Testis (tissue), 5 donors: ENCODE measurements at places on chromosomes 4 and X.
A peak's percentile ranks its signal among the peaks of the same experiment; 100 is the strongest.

DNA sequence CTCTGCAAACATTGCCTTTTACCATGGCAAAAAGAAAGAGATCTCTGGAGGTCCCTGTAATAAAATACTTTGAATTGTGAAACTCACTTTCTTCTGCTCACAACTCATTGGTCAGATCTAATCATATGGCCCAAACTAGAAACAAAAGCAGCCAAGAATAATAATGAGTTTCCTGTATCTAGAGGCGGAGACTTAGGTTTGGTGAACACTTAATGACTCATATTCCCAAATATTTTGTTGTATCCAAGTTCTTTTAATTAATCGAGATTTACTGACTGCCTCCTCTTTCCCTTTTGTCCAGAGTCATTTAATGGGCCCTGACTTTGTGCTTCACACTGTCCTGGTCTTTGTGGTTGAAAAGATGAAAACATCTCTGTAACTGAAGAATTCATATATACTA is 190.6 kb downstream of the CCSER1 start:
- no peak for DNase-seq

DNA sequence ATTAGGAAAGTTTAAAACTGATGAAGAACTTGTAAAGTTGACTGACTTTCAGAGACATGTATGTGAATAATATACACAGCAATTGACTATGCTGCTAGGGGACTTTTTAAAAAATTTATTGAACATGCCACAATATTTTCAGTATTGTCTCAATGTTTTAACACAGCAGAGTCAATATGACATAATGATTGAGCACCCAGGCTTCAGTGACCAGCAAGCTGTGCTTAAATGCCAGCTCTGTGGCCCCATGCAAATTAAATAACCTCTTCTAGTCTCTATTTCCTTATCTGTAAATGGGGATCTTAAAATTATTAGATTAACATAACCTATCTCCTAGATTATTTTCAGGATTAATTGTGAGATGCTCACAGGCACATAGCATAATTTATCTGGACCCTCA is 56.8 kb upstream of the TXK start:
- DNase-seq: no peak

DNA sequence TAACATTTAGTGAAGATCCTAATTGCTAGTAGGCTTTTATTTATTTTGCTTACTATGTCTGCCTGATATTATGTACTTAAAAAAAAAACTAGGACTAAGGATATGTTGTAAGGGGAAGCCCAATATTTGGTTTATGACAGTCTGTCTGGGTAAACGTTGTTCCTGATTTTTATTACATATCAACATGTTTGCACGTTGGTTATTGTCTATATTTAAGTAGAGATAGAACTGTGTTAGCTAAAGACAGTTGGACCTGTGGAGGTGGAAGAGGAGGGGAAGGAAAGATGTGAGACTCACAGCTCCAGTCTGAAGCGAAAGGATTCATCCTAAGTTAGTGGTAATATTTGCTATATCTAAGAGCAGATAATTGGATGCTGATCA is 90.3 kb downstream of the TMEM131L start:
- no peak for DNase-seq

GRCh38 chr4:174107746-174108354 is 175.6 kb downstream of the FBXO8 start:
- no peak for DNase-seq

GRCh38 chrX:53746718-53747117 is 60.2 kb upstream of the HUWE1 start:
- no peak for DNase-seq

DNA sequence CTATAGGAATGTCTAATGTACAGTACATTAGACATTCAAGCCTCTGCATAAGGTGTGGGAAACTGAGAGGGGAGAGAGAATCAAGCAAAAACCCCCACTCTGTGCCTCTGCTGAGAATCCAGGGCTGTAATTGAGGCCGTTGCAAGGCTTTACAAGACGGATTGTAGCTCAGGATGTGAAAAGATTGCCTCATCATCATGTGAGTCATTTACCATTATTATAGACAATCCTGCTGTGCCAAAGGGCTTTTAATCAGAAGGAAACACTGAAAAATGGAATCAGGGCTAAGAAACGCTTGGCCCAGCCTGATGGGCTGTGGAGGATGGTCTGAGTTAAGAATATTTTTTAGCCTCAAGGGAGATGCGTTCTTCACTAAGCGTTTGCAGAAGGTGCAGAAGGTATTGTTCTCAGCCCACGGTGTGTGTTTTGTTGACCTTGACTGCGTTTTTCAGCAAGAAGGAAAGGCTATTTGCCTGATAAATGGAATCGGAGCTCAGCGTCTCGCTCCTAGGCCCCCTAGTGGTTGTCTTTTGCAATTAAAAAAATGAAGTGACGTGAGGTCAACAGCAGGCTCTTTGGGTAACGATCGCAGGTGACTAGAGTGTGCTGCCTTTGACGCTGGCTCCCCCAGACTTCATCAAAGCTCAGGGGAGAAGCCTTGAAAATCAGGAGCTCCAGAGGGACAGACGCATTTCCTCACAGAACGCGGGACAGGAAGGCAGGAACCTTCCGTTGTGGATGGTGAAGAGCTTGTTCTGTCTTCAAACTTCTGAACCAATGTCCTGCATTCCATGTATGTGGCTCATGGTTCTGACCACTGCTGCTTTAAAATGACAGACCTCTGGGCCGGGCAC is 18.1 kb upstream of the CHRNA9 start:
- peak; percentile 46 for DNase-seq

DNA sequence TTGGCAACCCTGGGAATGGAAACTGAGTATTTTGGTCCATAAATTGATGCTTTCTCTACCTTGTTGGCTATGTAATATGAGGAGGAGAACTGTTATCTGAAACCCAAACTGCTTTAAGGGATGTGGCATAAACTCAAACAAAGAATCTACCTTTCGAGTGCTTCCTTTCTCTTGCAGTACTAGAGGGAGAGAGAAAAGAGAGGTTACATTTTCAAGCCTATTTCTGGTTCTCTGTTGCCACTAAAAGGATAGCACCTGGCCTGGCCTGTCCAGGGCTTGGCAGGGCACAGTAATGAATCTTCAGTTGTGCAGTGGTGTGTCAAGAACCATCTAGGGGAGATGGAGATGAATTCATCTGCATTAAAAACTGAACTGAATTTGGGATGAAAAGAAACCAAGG is 308.6 kb downstream of the PTTG2 start:
- DNase-seq: no peak

DNA sequence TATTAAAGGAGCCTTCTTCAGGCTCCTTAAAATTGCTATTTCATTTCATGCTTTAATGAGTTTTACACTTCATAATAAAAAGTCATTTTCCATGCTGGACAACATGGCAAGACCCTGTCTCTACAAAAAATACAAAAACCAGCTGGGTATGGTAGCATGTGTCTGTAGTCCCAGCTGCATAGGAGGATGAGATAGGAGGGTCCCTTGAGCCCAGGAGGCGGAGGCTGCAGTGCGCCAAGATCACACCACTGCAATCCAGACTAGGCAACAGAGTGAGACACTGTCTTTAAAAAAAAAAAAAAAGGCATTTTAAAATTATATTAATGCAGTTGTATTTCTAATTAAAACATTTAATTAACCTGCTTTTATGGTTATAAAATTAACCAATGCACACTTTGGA is 49.2 kb downstream of the PDS5A start:
- no peak for DNase-seq

- peak; percentile 82 for DNase-seq
These were observed 98.8 kb upstream of the IQCM start for GRCh38 chr4:149914119-149915115.

- DNase-seq: no peak
These were observed 58.6 kb downstream of the PROM1 start for GRCh38 chr4:16025268-16025667.

DNA sequence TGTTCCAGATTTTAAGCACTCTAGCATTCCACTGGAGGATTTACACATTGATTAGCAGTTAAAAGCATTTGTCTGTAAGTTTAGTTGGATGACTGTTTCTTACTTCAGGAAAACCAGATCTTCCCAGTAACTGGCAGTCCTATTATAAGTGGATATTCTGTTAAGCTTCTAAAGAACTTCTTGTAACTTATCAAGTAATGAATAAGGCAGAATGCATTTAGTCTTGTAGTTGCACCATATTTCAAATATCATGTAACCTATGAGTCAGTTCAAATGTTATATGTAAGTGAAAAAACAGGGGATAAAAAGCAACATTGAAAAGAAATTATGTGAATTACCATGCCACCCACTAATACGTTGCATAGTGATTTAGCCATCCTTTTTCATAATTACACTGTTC is 30.2 kb upstream of the TENM3 start:
- no peak for DNase-seq

DNA sequence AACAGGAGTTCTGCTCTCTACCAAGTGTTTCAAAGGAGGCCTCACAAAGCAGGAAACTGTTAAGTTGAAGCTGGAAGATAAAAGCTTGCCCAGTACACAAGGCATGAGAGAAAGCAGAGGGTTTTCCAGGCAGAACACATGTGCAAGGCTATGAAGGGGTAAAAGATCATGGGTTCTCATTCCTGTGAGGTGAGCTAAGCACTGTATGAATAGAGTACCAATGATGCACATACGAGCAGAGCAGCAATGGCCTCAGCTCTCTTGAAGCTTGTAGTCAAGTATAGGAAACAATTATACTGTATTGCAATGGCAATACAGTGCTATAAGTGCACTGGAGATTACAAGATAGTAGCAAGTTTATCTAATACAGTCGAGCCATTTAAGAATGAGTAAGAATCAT is 18.0 kb downstream of the TTC29 start:
- no peak for DNase-seq

DNA sequence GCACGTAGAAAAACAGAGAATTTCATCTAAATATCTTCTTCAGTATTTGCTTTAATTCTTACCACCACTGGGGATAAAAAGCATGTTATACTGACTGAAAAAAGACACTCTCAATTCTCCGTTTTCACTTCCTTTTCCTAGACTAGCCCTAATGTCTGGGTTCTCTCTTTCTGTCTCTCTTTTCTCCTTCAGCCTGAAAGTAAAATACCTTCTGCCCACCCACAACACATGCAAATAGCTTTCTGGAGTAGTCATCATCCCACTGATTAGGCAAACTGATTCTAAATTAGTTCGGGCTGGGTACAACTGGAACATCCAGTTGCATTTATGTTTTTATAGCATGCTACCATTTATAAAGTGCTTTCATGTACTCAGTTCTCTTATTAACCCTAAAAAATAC is 142.4 kb upstream of the ANKRD50 start:
- no peak for DNase-seq

DNA sequence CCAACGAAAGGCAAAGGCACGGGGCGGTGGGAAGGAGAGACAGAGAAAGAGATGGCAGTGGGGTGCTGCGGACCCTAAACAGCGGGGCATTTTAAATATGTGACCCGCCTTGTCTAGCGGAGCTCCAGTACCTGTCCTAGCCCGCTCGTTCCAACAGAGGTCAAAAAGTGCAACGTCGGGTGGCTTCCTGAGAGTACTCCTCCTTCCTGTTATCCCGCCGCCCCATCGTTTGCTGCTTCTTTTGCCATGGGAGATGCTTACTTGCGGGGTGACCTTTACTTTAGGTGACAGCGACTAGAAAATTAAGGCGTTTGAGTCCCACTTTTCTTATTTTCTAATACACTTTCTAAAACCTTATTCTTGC is 735 bp downstream of the NRK start:
- DNase-seq: peak; percentile 31

- DNase-seq: no peak
These were observed 5.0 kb downstream of the NAF1 start for GRCh38 chr4:163161536-163162205.

GRCh38 chrX:12441381-12442128 is 303.3 kb downstream of the FRMPD4 start:
- peak; percentile 14 for DNase-seq

- DNase-seq: no peak
These were observed 111.1 kb upstream of the GRPR start for GRCh38 chrX:16012250-16012649.

DNA sequence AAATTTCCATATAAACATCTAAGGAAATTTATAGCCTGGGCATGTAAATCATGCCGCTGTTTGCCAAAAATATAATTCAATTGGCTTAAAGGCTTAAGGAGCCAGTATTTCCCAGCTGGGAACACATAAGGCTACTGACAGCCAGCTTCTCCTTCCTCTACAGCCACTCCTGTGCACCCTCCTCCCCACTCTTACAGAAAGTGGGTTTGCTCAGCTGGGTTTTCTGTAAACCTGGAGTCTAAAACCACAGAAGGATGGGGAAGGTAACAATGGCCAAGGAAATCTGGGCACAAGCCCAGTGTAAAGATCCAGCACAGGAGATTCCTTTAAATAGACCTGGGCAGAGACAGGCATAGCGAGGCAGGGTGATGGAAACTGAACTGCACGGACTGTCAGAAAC is 18.5 kb downstream of the ACSL1 start:
- DNase-seq: no peak

GRCh38 chr4:181938631-181939030 is 304.6 kb upstream of the TENM3 start:
- DNase-seq: no peak

DNA sequence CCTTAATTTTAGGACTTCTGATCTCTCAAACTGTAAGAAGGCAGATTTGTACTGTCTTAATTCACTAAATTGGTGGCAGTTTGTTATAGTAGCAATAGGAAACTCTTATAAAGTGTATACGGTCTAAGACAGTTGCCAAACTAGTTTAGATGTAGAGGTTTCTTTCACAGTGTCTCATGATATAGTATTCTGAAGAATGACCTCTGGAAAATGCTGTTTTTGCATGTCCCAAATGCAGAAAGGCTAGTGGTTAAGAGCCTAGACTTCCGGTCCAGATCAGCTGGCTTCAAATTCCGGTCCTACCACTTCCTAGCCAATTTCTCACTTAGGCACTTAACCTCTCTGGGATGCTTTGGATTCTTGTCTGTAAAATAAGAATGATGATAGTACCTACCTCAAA is 538.5 kb downstream of the CENPC start:
- no peak for DNase-seq

- peak; percentile 37 for DNase-seq
These were observed 38.0 kb downstream of the MAGEE2 start for GRCh38 chrX:75746891-75747639.

DNA sequence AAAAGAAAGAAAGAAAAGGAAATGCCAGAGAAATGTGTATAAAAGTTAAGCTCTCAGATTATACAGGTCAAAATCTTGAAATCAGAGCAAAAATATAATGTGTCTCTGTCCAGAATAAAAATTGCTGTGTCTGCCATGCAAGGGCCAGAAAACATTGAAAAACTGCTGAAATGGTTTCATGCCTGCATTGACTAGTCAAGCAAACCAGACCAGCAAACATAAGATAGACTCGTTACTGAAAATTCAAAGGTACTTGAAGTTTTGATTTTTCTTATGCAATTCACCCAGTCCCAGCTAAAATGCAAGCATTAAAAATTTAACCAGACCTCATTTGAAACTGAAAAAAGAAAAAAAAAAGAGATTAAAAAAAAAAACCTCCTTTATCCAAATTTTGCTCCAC is 37.2 kb upstream of the NPFFR2 start:
- DNase-seq: no peak
